ENCODE measurements at places on chromosomes 3 and 15. TPM values are rescaled to one million over a fixed set of nuclear protein-coding genes. Genes with fewer than 3 reads are reported as not detected.

HTD2 gene
- total RNA-seq, result 11.5 TPM

DNA sequence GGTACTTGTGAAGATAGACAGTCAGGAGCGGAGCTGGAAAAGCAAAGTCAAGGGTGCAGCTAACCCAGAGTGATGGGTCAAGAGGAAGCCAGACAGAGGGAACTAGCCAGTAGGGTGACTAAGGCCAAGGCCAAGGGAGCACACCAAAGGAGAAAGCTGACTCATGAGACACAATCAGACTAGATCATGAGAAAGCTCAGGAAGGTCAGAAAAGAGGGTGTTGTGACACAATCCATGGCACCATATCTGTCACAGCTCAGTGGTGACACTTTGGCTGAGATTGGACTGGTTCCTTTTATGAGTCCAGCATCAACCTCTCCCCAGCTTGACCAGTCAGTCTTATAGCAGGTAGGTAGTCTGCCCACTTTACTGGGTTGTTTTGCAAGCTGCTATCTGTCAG is 22.2 kb downstream of the P2RY1 start:
- no peaks in the 10 kb centered on the region for H3K4me1 ChIP-seq
- peaks cover 2% of the 10 kb centered on the region for H3K27me3 ChIP-seq
- no peak overlapping the region for H3K4me3 ChIP-seq
- DNase-seq, result no peak

DNA sequence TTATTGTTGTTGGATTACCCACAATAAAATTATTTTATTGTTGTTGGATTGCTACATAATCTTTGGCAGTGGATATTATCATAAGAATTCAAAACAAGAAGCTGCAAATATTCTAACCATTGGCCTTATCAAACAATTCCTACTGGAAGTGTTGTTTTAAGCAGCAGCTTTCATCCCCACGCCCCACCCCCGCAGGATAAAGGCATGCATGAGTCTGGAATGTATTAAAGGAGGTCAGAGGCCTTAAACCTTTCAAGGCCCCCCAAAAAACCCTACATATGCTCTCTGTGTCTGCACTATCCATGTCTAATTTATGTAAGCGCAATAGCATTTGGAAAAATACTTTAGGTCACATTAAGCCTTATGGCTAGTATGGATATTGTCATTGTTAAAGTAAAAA is 23.1 kb downstream of the P3H2 start:
- no peak for DNase-seq
- H3K4me3 ChIP-seq, result no peak overlapping the region
- peaks cover 8% of the 10 kb centered on the region for H3K4me1 ChIP-seq
- H3K36me3 ChIP-seq, result no peaks in the 10 kb centered on the region
- H3K27me3 ChIP-seq, result peaks cover 3% of the 10 kb centered on the region

DNA sequence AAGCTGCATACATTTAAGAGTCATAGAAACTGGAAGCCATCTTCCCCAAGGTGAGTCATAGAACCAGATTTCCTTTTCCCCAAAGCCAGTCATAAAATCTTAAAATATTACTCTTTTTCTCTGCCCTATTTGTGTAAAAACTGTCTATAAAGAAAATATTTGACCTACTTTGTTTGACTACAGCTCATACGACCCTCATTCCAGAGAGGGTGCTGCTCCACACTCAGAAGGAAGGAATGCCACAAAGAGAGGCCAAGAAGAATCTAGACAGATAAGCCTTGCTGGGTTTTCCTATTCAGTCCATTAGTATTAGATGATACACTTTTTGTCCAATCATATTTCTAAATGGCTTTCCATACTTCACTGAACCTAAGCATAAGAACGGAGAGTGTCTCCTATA is 671.6 kb upstream of the SGO1 start:
- no peaks in the 10 kb centered on the region for H3K36me3 ChIP-seq
- H3K4me1 ChIP-seq, result no peaks in the 10 kb centered on the region
- no peak overlapping the region for H3K4me3 ChIP-seq
- no peak for DNase-seq

DNA sequence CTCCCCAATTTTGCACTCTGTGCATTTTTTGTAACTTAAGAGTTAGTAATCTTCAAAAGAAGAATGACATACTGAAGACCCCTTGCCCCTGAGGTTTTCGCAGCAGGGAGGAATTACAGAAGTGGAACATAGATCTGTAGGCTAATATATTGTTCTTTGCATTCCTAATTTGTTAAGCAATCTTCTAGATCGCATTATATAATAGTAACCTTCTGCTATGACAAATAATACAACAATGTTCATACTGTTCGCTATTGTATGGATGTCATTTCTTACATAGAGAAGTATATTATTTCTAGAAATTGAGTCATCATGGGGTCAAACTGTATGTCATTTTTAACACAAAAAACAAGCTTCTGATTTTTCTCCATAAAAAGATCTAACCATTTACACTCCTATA is 95.8 kb upstream of the TGFBR2 start:
- DNase-seq, result no peak
- H3K36me3 ChIP-seq, result peaks cover 4% of the 10 kb centered on the region
- no peak overlapping the region for H3K27ac ChIP-seq
- H3K4me1 ChIP-seq, result peaks cover 8% of the 10 kb centered on the region
- no peak overlapping the region for H3K4me3 ChIP-seq
- no peaks in the 10 kb centered on the region for H3K27me3 ChIP-seq

- H3K4me3 ChIP-seq, result no peak overlapping the region
- DNase-seq, result no peak
- no peaks in the 10 kb centered on the region for H3K27me3 ChIP-seq
- H3K36me3 ChIP-seq, result no peaks in the 10 kb centered on the region
Measured at GRCh38 chr3:162517110-162517509, 1020.5 kb downstream of the OTOL1 start.

PLA2G4D gene
- total RNA-seq, result not detected
